ENCODE measurements at places on chromosomes 5 and 9.
A peak's percentile ranks its signal among the peaks of the same experiment; 100 is the strongest.

- no peak for DNase-seq
Measured at GRCh38 chr9:37667706-37668105, 17.0 kb downstream of the FRMPD1 start.

- DNase-seq = no peak
Measured at GRCh38 chr9:91773156-91773555, 176.9 kb downstream of the ROR2 start.

DNA sequence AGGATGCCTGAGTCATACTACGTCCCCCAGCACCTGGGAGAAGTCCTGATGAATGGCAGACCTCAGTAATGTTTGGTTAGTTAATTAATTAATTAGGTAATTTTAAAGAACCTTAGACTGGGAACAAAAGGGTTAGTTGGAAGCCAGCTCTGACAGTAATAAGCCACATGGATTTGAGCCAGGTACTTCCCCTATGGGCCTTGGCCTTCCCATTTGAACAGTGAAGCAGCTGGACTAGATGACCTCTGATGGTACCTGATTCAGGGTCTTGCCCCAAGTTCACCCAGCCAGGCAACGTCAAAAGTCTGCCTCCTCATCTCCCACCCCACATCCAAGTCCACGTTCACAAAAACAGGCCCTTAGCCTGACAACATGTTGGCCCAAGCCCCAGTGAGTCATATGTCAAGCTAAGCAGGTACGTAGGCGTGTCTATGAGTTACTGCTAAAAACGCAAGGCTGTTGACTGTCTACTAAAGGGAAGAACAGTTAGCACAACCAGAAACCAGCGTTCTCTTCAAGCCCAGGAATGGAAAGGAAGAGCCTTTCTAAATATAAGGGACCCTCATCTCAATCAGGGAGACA lies 303.2 kb downstream of the ACTL7B start:
- no peak for DNase-seq

GRCh38 chr5:33944543-33945132 lies 8.5 kb downstream of the RXFP3 start:
- DNase-seq = no peak

DNA sequence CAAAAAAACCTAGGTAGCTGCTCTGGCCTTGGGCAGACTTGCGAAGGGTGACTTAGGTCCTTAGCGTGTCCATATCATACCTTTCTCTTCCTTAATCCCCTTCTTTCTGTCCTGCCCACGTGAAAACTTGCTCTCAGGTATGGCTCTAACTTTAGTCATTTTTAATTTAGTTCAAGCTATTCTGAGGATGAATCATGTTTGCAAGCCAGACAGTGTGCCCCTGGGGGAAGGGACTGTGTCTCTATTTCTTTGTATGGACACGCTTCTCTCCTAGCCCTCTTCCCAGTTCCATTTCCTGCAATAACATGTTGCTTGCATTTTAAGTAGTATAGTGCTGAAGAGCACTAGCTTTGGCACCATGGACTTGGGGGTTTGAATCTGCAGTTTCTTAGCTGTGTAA lies 120.6 kb downstream of the PTTG1 start:
- DNase-seq = no peak

DNA sequence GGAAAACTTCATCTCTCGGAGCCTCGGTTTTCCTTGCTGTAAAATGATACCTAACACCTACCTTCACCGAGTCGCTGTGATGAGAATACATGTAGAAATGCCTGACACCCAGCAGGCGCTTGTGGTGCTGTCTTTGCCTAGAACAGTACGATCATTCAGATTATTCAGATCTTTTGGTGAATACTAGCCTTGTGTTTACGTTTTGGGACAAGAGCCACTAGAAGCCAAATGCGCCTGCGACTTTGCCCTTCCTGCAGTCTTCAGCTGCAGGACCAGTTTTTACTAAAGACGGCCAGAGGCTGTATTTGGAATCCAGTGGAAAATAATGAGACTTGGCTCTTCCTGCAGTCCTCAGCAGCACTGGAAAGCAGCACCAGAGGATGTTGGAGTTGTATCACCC lies 189.6 kb downstream of the TRIO start:
- no peak for DNase-seq

DNA sequence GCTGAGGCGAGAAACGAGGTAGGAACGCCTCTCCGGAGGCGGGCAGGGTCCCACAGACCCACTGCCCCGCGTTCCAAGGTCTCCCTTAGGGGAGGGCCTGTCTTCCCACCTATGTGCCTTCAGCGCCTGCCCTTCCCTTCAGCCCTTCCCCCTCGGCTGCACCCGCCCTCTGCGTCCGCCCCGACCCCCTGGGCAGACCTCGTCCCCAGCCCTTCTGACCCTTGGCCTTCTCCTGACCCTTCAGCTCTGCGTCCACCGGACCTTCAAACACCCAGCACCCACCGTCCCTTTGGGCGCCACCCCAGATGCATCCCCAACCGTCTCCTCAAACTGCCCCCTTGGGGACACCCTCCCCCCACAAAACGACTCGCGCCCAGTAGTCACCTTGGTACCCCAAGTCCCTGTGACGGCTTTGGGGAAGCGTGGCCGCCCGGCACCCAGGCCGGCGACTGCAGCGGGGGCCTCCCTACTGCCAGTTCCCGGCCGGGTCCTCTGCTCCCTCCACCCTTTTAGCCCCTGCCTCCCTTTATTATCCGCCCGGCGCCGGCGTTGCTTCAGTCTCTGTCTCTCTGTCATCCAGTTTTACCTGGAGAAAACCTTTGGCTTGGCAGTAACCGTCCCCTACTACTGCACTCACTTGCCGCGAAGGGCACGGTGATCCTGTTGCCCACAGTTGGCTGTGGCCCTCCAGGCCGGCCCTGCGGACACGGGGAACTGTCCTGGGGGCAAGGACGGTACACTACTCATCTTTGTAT lies 421 bp downstream of the RUSC2 start:
- peak; percentile 14 for DNase-seq

DNA sequence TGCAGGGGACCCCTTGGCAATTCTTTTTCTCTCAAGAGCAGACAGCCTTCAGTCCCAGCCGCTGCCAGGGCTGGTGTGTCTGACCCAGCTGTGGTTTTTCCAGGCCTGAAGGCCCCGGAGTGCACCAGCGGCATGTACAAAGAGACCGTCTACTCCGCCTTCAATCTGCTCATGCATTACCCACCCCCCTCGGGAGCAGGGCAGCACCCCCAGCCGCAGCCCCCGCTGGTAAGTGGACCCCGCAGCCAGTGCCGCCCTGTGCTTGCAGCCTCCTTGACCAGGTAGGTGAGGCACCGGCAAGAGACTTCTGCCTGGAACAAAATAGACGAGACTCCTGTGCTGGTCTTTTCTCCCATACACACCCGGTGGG lies 1.3 kb downstream of the TCF7 start:
- peak; percentile 24 for DNase-seq

- no peak for DNase-seq
Measured at GRCh38 chr9:2424619-2425033, 197.0 kb upstream of the VLDLR start.

DNA sequence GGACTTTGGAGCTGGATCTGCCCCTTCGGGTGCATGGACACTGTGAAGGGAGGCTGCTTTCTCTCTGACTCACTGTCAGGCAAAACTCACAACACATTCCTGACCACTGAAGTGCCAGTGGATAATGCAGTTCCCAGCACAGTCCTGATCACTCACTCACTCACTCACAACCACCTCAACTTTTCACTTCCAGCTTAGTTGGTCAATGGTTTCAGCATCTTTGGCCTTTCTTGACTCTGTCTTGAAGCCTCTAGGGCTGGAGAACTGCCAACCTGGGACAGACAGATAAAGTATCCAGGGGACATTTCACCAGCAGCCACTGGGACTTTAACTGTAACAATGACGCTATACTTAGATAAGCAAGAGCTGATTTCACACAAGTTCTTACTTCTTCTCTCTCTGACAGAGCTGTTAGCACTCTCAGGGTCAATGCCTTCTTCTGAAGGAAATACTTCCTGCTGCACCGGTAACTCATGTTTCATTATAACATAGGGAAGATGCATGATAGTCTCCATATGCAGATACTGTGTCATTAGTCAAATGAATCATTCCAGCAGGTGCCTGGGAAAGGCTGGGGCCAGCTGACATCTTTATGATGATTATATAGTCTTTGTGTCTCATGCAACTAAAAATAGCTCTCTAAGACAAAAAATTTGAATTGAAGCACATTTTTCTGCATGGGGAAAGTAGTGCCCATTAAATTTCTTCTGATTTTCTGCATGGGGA lies 499.0 kb downstream of the SEMA5A start:
- no peak for DNase-seq

GRCh38 chr9:130933114-130934046 lies 5.7 kb downstream of the FIBCD1 start:
- DNase-seq = no peak

DNA sequence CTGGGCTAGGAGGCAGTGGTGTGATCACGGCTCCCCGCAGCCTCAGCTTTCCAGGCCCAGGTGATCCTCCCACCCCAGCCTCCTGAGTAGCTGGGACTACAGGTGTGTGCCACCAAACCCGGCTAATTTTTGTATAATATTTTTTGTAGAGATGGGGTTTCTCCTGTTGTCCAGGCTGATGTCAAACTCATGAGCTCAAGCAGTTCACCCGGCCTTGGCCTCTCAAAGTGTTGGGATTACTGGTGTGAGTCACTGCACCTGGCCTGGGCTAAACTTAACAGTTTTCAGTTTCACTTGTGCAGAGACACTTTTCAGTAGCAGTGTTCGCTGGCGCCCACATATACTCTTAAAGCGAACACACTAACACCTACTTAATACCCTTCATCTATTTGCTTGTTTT lies 205.6 kb upstream of the ZNF608 start:
- no peak for DNase-seq

DNA sequence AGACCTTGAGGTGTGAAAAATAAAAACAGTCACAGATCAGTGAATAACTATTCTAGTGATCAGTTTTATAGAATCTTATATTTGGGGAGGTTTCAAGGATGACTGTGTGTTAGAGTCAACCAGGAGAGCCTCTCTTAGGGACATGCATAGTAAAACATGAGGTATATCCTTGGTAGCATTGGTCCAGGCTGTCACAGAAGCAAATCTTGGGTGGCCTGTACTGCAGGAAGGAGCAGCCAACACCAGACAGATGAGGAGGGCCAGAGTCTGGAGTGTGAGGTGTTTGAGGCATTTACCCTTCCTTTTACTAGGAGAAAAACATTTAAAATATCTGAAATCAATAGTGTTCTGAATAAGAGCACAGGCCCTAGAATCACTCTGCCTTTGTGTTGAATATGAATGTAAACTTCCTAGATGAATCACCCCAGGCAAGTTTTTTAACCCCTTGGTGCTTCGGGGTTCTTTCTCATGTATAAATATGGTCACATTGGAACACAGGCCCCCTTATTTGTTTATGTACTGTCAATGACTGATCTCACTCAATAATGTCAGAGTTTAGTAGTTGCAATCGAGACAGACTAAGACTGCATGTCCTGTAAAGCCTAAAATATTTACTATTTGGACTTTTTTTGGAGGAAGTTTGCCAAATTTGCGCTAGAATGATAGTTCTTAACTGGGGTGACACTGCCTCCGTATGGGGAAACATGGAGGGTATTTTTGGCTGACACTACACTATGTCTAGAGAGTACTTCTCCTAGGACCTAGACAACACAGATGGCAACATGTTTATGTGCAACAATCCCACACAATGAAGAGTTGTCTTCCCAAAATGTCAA lies 416.5 kb upstream of the POU5F2 start:
- no peak for DNase-seq

- no peak for DNase-seq
Measured at GRCh38 chr5:17229313-17229712, 11.9 kb downstream of the BASP1 start.

DNA sequence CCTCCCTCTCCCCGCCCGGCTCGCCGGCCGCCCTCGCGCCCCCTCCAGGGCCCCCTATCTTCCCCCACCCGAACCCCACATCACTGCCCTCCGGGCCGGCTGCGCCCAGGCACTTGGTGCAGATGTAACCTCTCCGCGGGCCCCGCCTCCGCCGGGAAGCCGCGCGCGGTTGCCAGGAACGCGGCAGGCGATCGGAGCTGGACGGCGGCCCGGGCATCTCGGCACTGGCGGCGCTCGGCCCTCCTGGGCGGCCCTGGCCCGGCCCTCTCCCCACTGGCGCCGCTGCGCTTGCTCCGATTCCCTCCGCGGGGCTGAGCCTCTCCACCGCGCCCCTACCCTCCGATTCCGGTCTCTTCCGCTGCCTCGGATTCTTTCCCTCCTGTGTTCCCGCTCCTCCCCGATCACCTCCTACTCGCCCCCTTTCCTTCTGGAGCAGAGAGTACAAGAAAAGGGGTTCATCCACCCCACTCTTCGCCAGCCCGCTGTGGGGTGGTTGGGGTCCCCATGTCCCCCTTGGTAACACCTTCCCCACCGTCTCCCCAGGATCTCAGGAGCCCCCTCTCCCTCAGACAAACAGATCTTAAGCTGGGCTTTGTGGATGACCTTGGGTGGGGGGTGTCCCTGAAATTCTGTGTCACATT lies 70.6 kb downstream of the C9orf50 start:
- DNase-seq = peak; percentile 55

DNA sequence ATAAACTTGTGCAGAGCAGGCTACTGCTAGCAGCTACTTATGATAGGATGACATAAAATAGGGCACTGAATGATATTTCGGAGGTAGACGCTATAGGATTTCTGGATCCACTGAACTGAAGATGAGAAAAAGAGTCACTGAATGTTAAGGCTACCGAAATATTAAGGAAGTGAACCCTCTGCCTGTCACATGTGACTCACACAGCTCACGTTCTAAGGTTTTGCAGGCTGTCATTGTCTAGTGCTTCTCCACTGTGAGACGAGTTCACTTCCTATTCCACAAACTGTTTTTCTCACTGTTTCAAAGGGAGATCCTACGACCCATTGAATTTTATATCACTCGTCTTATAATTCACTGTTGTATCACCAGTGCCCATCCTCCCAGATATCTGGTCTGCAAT lies 100.8 kb downstream of the CTNND2 start:
- no peak for DNase-seq

- DNase-seq = no peak
Measured at GRCh38 chr5:131548176-131548575, 86.9 kb downstream of the RAPGEF6 start.

DNA sequence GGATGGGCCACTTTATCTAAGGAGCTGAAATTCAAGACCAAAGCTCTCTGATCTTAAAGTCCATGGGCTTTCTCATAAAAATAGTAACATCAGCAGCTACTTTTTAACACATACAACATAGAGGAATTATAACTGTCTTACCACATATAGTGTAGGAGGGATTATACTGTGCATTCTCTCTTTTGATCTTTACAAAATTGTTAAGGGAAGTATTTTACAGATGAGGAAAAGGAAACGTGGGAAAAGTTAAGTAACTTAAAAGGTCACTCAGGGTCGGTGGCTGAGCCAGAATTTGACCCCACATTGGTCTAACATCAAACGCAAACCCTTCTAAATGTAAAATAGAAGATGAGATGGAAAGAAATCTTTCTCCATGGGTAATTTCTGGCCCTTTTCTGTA lies 38.4 kb downstream of the ZNF608 start:
- no peak for DNase-seq

Measured in progenitor cell of endocrine pancreas (in vitro differentiated cells).